ENCODE measurements at places on chromosomes 2 and 18.

DNA sequence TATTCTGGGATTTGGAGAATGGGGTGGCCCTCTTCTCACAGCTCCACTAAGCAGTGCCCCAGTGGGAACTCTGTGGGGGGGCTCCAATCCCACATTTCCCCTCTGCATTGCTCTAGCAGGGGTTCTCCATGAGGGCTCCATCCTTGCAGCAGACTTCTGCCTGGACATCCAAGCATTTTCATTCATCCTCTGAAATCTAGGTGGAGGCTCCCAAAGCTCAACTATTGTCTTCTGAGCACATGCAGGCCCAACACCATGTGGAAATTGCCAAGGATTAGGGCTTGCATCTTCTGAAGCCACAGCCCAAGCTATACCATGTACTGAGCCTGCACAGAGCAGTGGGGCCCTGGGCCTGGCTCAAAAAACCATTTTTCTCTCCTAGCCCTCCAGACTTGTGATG, 162.4 kb upstream of the CWC22 start:
- no peak for DNase-seq

- DNase-seq = no peak
Observed at GRCh38 chr2:145157741-145158591, 638.0 kb upstream of the ZEB2 start.

DNA sequence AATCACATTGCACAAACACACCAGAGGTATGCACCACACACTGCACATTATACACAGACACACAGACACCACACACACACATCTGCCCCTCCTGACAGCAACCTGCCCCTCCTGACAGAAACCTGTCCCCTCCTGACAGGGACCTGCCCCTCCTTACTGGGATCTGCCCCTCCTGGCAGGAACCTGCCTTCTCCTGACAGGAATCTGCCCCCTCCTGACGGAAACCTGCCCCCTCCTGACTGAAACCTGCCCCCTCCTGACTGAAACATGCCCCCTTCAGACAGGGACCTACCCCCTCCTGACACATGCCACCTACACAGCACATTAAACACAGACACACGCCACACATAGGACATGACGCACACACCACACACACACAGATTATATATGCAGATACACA, 88.9 kb downstream of the PXDN start:
- DNase-seq = no peak

GRCh38 chr2:166042356-166042755, 85.5 kb downstream of the SCN1A start:
- DNase-seq = no peak

DNA sequence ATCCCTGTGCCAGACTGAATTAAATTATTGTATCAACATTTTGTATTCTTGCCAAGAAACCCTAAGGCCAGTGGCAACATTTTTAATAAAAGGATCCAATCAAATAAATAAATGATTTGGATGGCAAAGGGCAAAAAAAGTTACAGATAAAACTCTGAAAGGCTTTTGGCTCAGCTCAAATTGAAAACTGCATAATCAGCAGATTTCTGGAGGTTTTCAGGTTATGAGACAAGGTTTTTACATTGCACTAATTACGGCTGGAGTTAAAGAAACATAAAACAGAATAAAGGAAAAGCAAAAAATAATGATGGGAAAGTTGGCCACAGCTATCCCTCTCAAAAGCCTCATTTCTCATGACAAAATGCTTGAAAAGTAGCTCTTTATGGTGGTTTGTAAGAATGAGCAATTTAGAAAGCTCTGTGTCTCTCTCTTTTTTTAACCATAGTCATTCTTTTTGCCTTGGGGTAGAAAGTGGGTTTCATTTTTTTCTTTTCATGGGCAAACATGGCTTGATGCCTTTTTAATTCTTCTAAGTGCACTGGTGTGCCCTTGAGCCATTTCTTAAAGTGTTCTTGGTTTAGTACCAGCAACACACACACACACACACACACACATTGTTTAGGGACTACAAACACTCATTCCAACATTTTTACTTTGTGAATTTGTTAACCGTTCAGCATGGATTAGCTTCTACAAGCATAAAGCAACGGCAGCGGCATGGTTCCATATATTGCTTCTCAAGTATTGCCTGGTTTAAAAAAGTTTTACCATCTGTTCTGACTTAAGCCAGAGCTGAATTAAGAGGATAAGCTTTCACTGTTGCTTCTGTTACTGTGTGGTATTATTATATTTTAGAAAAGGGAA, 747.1 kb upstream of the FSHR start:
- DNase-seq = no peak

GRCh38 chr2:65686928-65687521, 254.6 kb upstream of the SPRED2 start:
- DNase-seq = no peak

DNA sequence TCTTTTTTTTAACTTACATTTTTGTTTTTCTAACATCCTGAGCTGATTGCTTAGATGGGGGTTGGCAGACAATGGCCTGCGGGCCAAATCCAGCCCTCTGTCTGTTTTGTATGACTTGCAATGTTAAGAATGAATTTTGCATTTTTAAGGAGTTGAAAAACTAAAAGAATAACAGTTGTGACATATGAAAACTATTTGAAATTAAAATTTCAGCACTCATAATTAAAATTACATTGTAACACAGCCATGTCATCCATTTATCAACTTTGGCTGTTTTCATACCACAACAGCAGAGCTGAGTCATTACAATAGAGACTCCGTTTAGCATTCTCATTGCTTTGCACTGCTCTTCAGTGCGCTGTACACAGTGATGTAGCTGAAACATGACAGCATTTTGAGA, 94.1 kb upstream of the MC4R start:
- no peak for DNase-seq

GRCh38 chr18:27994571-27994970, 182.4 kb downstream of the CDH2 start:
- DNase-seq = no peak

DNA sequence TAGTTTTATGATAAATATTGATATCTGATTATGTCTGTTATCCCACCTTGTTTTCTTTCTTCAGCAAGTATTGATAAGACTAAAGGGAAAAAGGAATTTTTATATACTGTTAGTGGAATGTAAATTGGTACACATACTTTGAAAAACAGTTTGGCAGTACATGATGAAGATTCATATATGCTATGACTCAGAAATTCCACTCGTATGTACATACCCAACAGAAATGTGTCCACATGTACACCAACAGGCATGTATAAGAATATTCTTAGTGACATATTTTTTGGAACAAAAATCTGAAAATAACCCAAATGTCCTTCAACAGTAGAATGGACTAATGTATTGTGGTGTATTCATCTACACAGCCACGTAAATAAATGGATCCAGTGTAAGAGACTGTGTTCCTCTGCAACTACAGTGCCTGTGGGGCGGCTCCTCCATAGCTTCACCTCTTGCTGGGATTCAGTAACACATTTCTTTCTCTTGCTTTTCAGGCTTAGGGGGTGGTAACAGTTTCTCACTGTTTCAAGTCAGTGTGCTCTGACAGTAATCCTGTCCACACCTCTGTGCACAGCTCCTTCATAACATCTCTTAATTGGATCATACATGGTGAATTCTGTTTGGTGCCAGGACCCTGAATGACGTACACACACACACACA, 35.5 kb upstream of the ALMS1 start:
- no peak for DNase-seq

DNA sequence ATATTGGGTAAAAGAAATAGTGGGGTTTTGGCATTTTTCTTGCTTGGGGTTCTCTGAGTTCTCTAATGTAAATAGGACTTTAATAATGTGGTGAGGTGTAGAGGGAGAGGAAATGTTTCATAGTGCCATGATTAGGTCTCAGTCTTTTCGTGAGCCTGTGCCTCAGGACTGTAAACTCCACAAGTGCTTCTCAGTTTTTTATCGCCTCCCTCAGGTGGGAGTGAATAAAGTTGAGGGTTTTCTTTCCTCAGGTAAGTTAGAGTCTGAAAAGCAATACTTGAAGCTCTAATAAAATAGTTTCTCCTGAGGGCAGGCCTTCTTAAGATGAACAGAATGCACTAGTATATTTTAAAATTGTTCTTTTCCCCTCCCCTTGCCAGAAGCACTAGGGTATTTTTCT, 243.1 kb upstream of the SETBP1 start:
- DNase-seq = no peak

DNA sequence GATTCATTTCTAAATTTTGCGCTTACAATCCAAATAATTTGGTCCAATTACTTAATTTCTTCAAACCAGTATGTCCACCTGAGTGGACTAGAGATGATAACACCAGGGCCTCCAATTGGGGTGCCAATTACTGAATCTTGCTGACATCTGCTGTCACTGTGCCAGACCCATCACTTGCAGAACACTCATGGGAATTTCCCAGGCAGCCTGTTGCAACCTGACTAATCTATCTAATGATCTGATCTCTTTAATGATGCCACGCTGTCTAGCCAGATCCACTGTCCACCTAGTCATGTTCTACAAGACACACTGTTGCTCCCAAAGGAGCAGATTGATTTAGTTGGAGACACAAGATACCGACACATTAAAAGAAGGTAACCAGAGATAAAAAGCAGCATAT, 11.8 kb upstream of the LRP1B start:
- DNase-seq = no peak

DNA sequence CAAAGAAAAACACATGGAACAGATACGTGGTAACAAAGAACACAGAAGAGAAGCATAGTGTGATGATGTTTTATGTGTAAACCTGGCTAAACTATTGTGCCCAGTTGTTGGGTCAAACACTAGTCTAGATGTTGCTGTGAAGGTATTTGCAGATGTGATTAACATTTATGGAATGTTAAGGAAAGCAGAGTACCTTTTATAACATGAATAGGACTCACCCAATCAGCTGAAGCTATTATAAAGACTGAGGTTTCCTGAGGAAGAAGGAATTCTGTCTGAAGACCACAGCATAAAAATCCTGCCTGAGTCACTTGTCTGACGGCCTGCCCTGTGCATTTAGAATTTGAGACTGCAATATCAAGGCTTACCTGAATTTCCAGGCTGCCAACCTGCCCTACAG, 253.1 kb downstream of the DYM start:
- no peak for DNase-seq

- DNase-seq = no peak
Observed at GRCh38 chr2:102149644-102150455, 7.3 kb downstream of the IL1R1 start.

DNA sequence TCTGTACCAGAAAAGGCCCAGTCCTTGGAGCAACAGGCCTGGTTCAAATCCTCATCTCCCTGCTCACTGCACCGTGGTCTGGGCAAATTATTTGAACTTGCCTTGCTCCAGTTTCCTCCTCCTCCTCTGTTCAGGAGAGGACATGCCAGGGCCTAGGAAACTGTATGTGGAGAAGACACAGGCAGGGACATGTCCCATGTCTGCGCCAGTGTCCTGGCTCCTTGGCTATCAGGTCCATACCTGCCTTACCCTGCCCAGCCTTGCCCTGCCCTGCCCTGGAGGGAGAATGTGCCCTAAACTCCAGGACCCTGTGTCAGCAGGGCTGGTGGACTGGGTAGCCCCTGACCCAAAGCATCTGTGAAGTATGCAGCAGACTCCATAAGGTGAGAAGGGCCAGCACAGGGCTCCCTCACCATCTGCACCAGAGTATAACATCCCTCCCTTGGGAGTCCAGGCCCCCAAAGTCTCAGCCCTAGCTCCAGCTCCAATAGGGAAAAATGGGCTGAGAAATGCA, 165.3 kb downstream of the GALNT1 start:
- DNase-seq = no peak

- DNase-seq = no peak
Observed at GRCh38 chr2:64348386-64349130, 105.4 kb upstream of the LGALSL start.

GRCh38 chr2:221551864-221552263, 20.2 kb downstream of the EPHA4 start:
- no peak for DNase-seq

DNA sequence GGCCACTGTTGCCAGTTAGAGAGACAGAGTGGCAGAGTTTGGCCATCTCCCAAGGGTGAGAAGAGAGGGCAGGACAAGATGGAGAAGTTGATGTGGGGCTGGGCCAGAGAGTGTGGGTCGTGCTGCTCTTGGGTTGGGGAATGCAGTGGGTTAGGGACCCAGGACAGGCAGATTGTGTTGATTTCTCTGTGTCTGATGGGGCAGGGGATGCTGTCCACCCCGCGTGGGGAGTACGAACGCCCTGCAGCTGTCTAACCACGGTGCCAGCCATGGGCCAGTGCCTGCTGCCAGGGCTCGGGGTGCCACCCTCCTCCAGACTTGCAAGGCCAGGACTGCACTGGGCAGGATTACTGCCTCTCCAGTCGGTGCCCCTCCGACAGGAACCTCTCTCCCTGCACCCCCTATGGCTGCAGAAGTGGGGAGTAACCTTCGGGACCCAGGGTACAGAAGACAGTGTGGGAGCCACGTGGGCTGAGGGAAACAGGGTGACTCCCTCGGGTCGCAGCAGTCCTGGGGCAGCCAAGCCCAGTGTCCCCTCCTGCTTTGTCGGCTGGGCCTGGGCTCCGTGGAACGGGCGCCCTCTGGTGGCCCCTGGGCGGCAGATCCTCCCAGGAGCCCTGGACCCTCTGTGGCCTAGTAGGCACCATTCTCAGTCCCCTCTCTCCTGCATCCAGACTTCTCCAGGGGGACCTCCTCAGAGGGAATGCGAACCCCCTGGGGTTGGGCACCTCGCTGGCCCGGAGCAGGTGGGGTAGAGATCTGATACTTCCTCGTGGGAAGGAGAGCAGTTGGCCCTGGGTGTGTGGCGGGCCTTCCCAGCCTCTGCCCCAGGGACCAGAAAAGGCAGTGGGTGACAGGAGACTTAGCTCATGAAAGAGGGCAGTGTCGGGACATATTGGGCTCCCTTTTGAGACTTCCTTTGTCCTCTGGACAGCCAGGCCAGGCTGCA, 2.7 kb downstream of the GPC1 start:
- DNase-seq = peak; percentile 75

DNA sequence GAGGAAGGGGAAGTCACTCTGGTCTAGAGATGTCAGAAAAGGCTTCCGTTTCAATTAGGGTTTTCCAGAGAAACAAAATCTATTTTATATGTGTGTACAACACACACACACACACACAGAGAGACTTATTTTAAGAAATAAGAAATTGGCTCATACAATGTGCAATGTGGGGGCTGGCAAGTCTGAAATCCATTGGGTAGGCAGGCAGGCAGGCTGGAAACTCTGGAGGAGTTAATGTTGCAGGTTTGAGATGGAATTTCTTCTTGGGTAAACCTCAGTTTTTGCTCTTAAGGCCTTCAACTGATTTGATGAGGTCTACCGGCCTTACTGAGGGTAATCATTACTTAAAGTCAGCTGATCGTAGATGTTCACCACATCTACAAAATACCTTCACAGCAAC, 62.6 kb downstream of the MDH1 start:
- DNase-seq = no peak

GRCh38 chr2:69026026-69026425, 13.0 kb downstream of the ANTXR1 start:
- no peak for DNase-seq

- DNase-seq = no peak
Observed at GRCh38 chr2:48854681-48855080, 99.2 kb upstream of the LHCGR start.

DNA sequence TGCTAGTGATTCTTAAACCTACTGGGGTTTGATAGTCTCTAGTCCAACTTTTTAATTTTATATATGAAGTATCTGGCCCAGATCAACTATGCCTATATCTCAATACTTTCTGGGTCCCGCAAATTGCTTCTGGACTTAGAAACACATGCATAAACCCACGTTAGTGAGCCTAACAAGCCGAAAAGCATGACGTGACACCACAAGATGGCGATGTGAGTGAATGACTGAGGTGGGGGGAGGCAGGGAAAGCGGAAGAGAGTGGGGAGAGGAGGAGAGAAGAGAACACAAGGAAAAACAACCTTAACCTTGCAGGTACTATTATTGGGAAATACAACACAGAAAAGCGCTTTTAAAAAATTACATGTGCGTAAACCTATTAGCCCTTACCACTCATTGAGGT, 13.8 kb downstream of the PDIA6 start:
- DNase-seq = no peak
